ENCODE measurements at places on chromosomes 2 and 18.

DNA sequence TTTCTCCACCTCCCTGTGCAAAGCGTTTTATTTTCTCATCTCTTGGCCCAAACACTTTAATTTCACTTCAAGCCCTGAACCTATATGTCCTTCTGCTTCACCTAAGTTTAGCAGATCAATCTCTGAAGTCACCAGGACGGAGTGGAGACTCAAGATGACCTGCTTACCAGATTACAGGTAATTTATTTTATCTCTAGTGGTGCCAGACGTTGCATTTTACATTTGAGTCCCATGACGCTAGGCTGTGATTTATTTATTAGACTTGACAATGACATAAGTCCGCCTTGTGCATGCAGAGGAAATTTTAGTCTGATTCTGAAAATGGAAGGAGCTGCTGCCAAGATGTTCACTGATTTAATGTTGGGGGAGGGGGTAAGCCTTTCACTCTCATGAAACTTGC lies 73.9 kb downstream of the MRO start:
- H3K4me3 ChIP-seq = no peak overlapping the region
- no peak overlapping the region for H3K27ac ChIP-seq
- no peak for DNase-seq
- H3K4me1 ChIP-seq = peaks cover 14% of the 10 kb centered on the region
- no peaks in the 10 kb centered on the region for H3K36me3 ChIP-seq

GRCh38 chr18:62200121-62200914 lies 13.3 kb downstream of the RELCH start:
- H3K4me1 ChIP-seq = no peaks in the 10 kb centered on the region
- H3K27ac ChIP-seq = no peak overlapping the region
- H3K27me3 ChIP-seq = no peaks in the 10 kb centered on the region
- no peaks in the 10 kb centered on the region for H3K36me3 ChIP-seq
- H3K4me3 ChIP-seq = no peak overlapping the region

DNA sequence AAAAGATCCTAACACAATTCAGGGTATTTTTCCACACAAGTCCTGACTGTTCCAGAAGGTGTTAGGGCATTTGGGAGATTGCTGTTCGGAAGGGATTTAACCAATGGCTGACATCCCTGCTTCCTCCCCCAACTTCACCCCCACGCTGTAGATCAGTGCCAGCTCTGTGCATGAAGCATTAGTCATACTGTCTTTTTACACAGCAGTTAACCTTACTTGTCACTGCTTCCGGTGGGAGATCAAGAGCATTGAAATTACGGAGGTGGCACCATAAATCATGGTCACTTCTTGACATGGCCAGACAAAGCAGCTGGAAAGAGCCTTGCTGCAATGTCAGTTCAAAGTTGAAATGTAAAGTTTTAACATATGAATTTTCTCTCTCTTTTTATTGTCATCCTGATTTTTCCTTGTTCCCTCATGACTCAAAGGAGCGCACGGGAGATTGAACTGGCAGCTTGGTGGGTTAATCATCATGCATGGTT lies 70.2 kb downstream of the HRH4 start:
- no peaks in the 10 kb centered on the region for H3K36me3 ChIP-seq
- H3K27me3 ChIP-seq = no peaks in the 10 kb centered on the region
- DNase-seq = no peak

DNA sequence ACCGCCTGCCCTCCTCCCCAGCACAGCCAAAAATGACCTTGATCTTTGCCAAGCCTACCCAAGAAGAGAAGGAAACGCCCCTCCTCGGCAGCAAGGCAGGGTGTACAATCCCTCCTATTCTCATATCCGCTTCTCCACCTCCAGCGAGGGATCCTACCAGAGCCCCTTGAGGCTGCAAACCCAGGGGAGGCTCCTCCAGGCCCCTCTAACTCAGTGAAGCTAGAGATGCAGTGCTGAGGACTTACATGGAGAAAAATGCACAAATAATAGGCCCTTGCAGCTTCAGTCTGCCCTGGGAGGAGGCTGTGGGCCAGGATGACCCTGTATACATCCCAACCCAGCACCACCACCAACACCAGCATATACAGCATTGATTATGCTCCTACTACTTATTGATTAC lies 46.9 kb upstream of the POMC start:
- no peak for DNase-seq
- no peak overlapping the region for H3K4me3 ChIP-seq
- no peaks in the 10 kb centered on the region for H3K4me1 ChIP-seq
- H3K27ac ChIP-seq = no peak overlapping the region
- no peaks in the 10 kb centered on the region for H3K36me3 ChIP-seq

DNA sequence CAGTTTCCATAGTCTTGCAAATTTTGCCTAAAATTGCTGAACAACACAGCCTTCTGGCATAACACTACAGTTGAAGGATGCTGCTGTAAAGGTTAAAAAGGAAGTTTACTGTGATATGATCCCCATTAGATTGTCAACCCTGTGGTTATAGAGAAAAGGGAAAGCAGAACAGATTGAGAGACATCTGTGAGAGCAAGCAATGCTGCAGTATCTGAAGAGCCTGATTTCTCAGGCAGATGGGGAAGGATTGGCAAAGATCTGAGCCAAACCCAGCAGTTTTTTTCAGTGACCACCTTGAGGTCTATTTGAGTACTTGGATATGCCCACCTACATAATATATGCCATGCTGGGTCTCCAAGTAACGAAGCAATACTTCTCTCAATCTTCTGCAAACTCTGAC lies 8.5 kb upstream of the ST8SIA3 start:
- no peaks in the 10 kb centered on the region for H3K27me3 ChIP-seq
- no peak for DNase-seq
- H3K27ac ChIP-seq = no peak overlapping the region
- no peaks in the 10 kb centered on the region for H3K36me3 ChIP-seq
- no peaks in the 10 kb centered on the region for H3K4me1 ChIP-seq

- no peaks in the 10 kb centered on the region for H3K27me3 ChIP-seq
- DNase-seq = no peak
- no peaks in the 10 kb centered on the region for H3K4me1 ChIP-seq
- H3K36me3 ChIP-seq = no peaks in the 10 kb centered on the region
- no peak overlapping the region for H3K27ac ChIP-seq
Observed at GRCh38 chr2:145360129-145360790, 840.3 kb upstream of the ZEB2 start.

DNA sequence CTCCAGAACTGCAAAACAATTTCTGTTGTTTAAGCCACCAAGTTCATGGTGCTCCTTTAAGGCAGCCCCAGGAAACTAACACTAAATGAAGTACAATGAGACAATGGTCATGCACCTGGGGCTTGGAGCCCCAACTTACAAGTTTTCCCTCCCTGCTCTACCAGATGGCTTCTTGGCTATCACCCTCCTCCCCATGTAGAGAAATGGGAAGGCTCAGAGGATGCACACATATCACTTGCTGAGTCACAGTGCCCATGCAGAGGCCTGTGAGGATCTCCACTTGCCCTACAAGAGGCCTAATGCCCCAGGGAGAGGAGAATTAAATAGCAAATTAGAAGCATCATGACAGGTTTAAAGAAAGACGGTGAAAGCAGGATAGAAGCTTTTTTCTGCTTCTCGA lies 270.9 kb downstream of the TTC32 start:
- no peak for DNase-seq
- no peak overlapping the region for H3K27ac ChIP-seq

DNA sequence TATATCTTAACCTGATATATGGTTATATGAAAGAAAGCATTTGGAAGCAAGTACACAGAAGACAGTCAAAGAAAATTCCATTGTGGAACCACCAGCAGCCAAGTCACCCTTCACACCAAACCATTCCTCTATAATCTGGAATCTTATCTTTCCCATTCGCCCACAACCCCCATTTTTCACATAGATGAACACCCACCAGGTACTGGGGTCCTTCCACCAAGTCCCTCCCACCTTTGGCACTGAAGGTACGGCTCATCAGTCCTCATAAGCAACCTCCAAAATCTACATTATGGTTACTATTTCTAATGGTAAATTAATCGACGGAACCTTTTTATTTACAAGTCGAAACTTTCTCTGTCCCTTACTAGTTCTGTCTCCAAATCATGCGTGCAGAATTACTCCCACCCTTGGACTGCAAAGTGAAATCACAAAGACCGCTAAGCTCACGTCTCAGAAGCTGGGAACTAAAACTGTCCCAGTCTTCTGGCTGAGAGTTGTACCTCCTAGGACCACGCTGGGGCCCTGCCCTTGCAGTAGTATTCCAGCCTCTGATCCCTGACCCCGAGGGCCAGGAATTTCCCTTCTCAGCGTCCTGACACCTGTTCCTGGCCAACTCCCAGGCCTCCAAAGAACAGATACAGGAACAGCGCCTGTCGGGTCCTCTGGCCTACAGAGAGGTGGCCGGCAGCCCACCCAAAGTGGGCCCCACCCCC lies 702 bp downstream of the OLA1 start:
- no peaks in the 10 kb centered on the region for H3K4me1 ChIP-seq
- DNase-seq = peak; percentile 16
- peak overlapping the region; percentile 82 for H3K4me3 ChIP-seq
- peaks cover 16% of the 10 kb centered on the region for H3K36me3 ChIP-seq

GRCh38 chr2:44931198-44931780 lies 10.2 kb upstream of the SIX3 start:
- no peak for DNase-seq
- no peaks in the 10 kb centered on the region for H3K4me1 ChIP-seq
- H3K27ac ChIP-seq = no peak overlapping the region
- peaks cover 39% of the 10 kb centered on the region for H3K27me3 ChIP-seq

DNA sequence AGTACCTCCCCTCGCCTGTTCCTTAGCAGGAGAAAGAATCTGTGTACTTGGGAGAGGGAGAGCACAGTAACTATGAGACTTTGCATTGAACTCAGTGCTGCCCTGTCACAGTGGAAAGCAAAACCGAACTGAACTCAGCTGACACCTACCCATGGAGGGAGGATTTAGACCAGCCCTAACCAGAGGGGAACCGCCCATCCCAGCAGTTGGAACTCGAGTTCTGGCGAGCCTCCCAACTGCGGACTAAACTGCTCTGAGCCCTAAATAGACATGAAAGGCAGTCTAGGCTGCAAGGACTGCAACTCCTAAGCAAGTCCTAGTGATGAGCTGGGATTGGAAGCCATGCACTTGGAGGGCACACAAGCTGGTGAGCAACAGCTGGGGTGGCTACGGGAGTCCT lies 110.4 kb downstream of the GRB14 start:
- H3K27ac ChIP-seq = no peak overlapping the region
- DNase-seq = no peak
- H3K4me3 ChIP-seq = no peak overlapping the region

GRCh38 chr2:120979921-120980320 lies 244.3 kb downstream of the GLI2 start:
- H3K36me3 ChIP-seq = peaks cover 31% of the 10 kb centered on the region
- no peak overlapping the region for H3K27ac ChIP-seq
- H3K27me3 ChIP-seq = no peaks in the 10 kb centered on the region
- no peak overlapping the region for H3K4me3 ChIP-seq

DNA sequence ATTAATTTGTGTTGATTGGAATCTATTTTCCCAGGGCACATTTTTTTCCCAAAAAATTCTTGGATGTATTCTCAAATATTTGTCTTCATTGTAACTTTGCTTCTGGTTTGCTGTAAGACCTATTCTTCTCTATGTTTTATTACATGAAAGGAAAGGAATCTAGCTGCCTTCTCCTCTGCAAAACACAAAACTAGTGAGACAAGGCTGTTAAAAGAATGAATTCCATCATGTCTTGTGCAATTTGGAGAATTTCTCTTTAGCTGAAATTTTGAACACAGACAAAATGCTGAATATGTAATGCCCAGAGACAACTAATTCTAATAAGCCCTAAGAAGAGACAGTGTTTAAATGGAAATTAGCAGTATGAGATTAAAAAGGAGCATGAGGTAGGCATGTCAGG lies 275.9 kb downstream of the CDH20 start:
- no peak overlapping the region for H3K4me3 ChIP-seq
- peak overlapping the region; percentile 92 for H3K27ac ChIP-seq
- DNase-seq = no peak
- no peaks in the 10 kb centered on the region for H3K27me3 ChIP-seq

GRCh38 chr2:219278655-219279150 lies 463 bp upstream of the DNAJB2 start:
- peak overlapping the region; percentile 91 for H3K27ac ChIP-seq
- H3K36me3 ChIP-seq = peaks cover 14% of the 10 kb centered on the region
- peak overlapping the region; percentile 69 for H3K4me3 ChIP-seq
- no peaks in the 10 kb centered on the region for H3K27me3 ChIP-seq
- peaks cover 27% of the 10 kb centered on the region for H3K4me1 ChIP-seq

GRCh38 chr2:194062401-194062800 lies 1594.6 kb upstream of the SLC39A10 start:
- H3K4me1 ChIP-seq = no peaks in the 10 kb centered on the region
- H3K27me3 ChIP-seq = no peaks in the 10 kb centered on the region
- no peaks in the 10 kb centered on the region for H3K36me3 ChIP-seq

- H3K27ac ChIP-seq = no peak overlapping the region
- no peaks in the 10 kb centered on the region for H3K27me3 ChIP-seq
- H3K36me3 ChIP-seq = no peaks in the 10 kb centered on the region
- DNase-seq = no peak
- peaks cover 6% of the 10 kb centered on the region for H3K4me1 ChIP-seq
Observed at GRCh38 chr18:13401404-13401803, 182.8 kb downstream of the LDLRAD4 start.

Measured in SK-N-SH (cell line).